ENCODE measurements at places on chromosomes 5 and 9.
A peak's percentile ranks its signal among the peaks of the same experiment; 100 is the strongest.

DNA sequence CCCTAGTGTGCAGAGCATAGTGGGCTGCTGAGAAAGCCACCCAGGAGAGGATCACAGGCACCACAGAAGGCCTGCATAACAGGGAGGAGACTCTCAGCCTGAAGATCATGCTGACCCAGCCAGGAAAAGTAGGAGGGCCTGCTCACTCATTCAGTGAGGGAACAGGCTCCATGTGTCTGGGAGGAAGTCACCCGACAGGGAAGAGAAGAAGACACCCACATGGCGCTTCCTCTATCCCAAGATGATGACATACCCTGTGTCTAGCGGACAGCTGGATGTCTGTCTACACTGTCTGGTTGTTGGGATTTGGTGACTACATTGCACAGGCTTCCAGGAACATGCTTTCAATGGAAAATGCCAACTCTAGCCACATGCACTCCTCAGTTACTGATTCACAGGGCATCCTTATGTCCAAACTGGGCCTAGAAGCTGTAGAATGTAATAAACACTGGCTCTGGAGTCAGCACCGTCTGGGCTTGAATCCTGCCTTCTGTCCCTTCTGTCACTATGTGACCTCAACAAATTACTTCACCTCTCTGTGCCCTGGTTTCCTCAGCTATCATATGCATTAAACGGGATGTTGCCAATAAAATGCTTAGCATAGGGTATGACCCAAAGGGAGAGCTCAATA is 47.6 kb downstream of the KLHL3 start:
- DNase-seq: no peak

- DNase-seq: no peak
Observed at GRCh38 chr9:31715250-31715649, 669.2 kb upstream of the ACO1 start.

DNA sequence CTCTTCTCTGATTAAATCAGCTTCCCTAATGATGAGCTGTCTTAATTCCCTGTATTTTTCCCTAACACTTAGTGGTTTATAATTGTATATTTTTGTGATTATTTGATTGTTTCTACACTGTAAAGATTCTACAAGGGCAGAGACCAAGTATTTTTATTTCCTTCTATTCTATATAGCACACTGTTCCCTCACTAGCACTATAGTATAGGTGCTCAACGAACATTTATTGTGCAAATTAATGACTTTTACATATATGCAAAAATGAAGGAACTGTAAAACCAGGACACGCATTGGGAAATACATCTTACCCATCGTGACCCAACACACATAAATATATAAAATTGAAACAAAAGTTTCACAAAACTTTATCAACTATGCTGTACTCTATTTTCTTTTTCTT is 7.6 kb downstream of the KDM4C start:
- no peak for DNase-seq

- no peak for DNase-seq
Observed at GRCh38 chr5:72189146-72189545, 81.9 kb downstream of the MAP1B start.

- DNase-seq: no peak
Observed at GRCh38 chr9:129008986-129009583, 19.0 kb downstream of the SH3GLB2 start.

- DNase-seq: no peak
Observed at GRCh38 chr5:77885519-77885918, 109.4 kb upstream of the TBCA start.

DNA sequence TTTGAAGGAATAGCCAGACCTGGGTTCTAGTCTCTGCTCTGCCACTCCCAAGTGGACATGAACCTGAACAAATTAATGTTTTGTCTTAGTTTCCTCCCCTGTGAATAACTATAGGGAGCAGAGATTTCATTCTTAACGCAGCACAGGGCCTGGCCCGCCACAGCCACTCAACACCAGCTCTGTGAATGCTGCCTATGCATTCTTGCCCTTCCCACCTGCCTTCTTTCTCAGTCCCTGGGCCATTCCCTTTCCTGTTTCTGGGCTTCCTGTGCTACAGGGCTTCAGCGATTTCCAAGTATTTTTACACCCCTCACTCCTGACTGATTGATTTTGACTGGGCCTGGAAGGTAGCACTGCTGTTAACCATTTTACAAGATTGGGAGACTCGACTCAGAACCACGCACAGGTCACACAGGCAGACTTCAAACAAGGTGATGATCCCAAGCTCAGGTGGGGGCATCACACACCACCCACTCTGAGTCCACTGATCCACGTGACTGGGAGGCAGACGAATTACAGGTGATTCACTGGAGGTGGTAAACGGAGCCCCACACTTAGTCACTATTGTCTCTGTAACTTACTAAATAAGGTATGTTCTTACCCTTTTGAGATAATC is 21.4 kb downstream of the PTPN3 start:
- DNase-seq: no peak

DNA sequence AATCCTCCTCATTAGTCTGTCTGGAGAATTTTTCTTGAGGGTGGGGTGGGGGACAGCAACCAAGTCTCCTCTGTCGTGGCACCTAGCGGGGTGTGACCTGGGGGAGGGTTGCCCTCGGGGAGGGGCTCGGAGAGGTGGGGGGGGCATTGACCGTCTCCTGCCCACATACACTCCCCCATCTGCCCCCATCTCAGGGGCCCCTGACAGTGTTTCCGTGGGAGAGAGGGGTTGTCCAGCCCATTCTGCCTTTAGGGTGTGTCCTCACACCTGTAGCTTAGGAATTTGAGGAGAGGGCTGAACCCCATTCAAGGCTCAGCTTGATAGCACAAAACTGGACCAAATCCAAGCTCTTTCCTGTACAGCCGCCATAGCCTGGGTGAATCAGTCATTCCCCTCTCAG is 5.9 kb upstream of the CXXC5 start:
- DNase-seq: no peak

DNA sequence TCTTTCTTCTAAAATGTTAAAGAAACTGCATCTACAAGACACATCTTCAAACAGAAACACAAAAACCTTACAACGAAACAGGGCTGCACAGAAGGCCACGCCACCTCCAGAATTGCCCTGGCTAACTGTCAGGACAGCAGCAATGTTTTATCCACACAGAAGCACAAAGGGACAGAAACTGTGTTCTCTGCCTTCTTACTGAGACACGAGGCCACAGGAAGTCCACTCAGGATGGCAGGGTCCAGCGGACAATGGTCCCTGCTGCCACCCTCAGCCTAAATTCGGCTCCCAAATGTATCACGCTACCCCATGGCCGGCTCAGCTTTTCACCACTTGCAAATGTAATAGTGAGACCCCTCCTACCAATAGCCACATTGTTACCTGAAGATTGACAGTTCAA is 159.8 kb upstream of the PHYKPL start:
- peak; percentile 30 for DNase-seq

GRCh38 chr9:135516132-135516860 is 4.9 kb upstream of the LCN1 start:
- DNase-seq: no peak

DNA sequence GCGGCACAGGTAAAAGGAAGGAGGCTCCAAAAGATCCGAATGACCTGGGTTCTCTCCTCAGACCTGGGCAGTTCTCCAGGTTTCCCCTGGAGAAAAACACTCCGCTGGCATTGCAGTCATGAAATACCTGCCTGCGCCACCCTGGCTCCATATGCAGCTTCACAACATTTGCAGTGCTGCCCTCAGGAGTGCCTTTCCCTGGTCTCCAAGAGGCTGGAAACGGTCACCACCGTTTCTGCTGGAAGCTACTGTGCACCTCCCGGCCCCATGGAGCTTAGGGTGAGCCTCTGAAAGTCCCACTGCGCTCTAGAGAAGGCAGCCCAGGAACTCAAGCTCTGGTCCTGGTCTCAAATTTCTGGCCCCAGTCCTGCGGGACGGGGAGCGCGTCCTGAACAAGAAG is 670 bp downstream of the UGT3A1 start:
- no peak for DNase-seq

DNA sequence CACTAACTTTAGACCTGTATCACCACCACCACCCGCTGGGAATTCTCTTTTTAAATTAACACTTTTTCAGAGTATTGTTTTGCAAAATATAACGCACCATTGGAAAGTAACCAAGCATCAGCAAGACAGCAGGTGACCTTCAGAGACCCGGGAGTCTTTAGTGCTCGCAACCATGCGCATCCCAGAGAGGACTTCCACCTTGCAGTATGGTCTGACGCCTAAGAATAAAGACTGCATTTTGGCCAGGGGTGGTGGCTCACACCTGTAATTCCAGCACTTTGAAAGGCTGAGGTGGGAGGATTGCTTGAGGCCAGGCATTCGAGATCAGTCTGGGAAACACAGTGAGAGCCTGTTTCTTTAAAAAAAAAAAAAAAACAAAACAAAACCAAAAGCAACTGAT is 113.8 kb downstream of the MED27 start:
- DNase-seq: no peak

DNA sequence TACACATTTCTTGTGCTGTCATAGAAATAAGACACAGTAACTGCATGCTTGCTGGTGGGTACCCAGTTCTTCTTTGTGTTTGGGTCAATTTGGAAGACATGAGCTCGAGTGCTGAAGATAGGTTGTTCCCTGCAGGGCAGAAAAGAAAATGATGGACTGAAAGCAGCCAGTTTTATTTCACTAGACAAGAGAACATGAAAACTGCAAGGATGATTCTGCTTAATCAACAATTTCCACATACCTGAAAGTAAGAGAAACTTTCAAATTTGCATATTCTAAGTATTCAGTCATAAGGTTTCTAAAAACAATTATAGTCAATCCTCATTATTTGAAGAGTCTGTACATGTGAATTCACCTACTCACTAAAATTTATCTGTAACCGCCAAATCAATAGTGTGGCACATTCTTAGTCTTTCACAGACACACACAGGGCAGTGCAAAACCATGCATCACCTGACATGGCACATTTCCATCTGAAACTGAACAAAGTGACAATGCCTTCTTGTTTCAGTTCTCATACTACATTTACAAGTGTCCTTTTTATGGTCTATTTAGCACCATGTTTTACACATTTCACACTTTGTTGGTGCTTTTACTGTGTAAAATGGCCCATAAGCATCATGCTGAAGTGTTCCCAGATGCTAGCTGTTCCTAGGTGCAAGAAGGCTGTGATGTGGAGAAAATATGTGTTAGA is 56.9 kb downstream of the HOMER1 start:
- DNase-seq: no peak

GRCh38 chr5:33273985-33274384 is 166.8 kb upstream of the TARS1 start:
- DNase-seq: no peak

DNA sequence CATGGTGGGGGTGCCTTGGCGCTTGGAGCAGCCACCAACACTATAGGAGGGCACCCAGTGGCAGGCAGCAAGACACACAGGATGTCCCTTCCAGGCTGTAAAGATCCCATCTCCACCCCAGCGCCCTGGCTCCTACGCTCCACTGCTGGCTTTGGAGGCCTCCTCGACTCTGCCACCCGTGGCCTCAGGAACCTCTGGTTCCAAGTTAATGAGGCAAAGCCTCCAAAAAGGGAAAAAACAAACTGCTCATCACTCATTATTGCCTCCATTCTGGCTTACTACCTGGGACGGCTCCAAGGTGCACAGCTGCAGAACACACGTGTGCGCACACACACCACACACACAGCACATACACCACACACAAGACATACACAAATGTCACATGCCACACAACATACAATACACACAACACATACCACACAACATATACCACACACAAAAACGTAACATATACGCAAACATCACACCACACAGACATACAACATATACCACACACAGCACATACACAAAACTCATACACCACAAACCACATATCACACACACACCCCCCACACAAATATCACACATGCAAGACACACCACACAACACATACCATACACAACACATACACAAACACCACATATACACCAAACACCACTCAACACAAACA is 45.3 kb downstream of the ROR2 start:
- no peak for DNase-seq

DNA sequence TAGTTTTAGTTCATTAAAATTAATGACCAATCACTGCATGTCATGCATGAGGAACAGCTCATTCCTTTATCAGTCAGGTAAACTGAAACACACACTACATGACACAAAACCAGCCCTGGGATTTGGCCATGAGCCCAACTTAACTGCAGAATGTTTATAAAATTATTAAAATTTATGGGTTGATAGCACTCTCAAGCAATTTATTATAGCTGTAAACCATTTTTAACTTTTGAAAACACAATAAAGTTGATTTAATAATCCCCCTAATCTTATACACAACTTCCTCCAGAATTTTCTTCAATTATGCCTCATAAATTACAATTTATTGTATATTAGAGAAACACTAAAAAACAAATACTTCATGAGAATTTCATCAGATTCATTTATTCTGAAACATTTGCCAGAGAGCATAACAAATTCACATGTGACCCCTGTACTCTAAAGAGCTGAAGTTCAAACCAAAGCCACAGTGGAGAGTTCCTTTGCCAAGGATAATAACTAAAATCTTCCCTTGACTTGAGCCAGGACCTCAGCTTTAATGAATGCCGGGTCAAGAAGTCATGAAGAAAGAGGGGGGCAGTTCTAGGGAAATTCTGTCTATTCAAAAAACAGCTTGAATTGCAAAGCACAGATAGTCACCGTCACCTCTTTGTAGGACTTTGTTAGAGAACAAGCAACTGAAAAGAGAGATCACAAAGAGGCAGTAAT is 763.7 kb upstream of the GRAMD2B start:
- peak; percentile 43 for DNase-seq

DNA sequence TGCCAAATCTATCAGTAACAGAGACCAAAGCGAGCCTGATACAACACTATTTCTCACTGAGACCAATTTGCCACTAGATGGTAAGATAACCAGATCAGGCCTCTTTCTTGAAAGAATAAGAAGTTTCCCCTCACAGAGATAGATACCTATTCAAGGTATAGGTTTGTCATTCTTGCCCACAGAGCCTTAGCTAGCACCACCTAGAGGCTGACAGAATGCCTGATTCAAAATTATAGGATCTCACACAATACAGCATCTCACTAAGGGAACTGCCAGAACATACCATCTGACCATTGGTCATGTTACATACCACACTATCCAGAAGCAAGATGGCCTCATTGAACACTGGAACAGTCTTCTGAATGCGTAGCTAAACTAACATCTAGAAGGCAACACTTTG is 166.6 kb upstream of the HCN1 start:
- no peak for DNase-seq

- DNase-seq: no peak
Observed at GRCh38 chr5:42680046-42680445, 76.6 kb upstream of the CCDC152 start.

GRCh38 chr5:1512541-1513291 is 11.0 kb downstream of the LPCAT1 start:
- peak; percentile 11 for DNase-seq

- DNase-seq: no peak
Observed at GRCh38 chr5:143922718-143923117, 110.8 kb downstream of the HMHB1 start.

- no peak for DNase-seq
Observed at GRCh38 chr9:40925149-40925548, 203.3 kb downstream of the FOXD4L6 start.

- no peak for DNase-seq
Observed at GRCh38 chr9:132201139-132201538, 39.3 kb downstream of the NTNG2 start.

- no peak for DNase-seq
Observed at GRCh38 chr9:136712690-136713544, 545 bp downstream of the DIPK1B start.

- no peak for DNase-seq
Observed at GRCh38 chr5:5780253-5780652, 357.8 kb downstream of the ICE1 start.

All from mesothelial cell of epicardium (in vitro differentiated cells).